Ovary (tissue), 10 donors: ENCODE measurements at places on chromosomes 11 and 22.

DNA sequence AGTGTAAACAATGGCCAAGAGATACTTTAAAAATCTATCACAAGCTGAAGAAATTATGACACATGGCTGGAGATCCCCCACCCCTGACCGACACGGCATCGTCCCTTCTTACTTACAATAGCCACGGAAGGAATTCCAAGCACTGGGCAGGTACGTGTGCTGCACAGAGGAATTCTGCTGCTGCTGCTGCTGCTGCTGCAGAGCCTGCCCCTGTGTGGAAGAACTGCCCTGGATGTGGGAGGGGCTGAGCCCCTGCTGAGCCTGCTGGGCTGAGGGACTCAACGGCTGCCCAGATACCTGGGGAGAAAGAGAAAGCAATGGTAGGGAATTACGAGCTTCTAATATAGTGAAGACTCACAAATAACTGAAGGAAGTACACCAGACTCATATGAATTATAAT, 15.0 kb upstream of the NFRKB start:
- DNase-seq: no peak

DNA sequence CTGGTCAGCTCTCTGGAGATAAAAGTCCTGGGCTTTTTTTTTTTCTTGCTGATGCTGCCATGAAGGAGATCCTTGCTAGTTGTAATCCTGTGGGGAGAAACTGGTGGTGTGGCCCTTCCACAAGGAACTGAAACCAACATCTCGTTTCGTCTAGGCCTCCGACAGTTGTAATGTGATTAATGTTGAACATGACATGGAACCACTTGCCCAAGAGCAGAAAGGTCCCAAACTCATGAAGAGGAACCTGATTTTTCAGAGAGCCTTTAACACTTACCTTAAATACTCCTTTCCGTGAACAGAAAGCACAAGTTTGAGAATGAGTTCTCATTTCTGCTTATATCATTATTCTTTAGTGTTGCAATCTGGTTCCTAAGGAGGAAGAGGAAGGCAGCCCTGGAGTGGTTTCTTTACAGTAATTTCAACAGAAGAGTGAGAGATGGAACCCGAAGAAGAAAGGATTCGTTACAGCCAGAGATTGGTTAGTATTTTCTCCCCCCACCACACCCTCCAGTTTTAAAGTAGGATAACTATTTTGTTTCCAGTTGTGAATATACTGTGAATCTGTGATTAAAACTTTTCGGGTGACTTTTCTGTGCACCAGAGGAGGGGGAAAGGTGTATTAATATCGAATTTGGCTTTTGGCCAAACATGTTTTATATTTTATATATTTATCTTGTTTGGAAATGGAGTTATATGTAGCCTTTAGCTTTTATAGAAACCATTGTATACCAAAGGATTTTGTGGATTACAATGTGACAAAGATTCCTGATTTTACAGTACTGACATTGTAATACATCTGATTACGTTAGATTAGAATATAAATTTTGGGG, 2.0 kb downstream of the KDM2A start:
- no peak for DNase-seq

DNA sequence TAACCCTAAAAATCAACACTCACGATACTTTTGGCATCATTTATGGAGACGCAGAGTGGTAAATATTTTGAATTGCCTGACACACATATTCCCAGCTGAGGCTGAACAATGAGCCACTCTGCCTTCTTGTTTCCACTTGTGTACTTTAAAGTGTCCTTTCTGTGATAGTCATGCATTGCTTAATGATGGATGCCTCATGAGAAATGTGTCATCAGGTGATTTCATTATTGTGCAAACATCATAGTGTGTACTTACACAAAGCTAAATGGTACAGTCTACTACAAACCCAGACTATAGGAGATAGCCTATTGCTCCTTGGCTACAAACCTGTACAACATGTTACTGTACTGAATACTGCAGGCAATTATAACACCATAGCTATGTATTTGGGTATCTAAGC, 44.2 kb downstream of the MRE11 start:
- no peak for DNase-seq

DNA sequence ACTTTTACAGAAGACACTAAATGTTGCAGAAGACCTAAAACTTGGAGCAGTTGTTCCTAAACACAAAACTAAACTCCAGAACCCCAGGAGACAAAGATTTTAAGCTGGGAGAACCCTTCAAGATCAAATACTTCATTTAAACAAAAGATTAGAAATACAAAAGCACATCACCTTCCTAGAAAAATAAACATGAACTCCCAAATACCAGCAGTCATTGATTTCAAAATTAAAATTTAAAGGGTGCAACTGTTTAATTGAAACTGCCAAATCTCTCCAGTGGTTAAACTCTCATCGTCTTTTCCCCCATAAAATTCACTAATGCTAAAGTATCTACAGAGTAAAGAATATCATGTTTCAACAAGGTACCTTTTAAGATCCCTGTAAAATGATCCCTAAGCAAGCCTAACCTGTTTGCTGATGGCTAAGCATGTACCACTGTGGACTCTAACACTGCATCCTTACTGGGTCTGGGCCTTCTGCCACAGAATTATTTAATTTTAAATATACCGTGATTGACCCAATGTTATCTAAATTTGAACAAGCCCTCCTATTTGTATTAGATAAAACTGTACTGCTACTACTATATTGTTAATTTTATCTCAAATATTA, 53.7 kb upstream of the CCDC34 start:
- DNase-seq: no peak

DNA sequence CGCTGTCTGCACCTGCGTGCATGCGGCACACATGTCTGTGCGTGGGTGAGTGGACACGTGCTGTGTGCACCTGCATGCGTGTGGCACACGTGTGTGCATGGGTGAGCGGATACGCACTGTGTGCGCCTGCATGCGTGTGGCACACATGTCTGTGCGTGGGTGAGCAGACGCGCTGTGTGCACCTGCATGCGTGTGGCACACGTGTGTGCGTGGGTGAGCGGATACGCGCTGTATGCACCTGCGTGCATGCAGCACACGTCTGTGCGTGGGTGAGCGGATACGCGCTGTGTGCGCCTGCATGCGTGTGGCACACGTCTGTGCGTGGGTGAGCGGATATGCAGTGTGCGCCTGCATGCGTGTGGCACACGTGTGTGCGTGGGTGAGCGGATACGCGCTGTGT, 27.1 kb upstream of the ACR start:
- no peak for DNase-seq

DNA sequence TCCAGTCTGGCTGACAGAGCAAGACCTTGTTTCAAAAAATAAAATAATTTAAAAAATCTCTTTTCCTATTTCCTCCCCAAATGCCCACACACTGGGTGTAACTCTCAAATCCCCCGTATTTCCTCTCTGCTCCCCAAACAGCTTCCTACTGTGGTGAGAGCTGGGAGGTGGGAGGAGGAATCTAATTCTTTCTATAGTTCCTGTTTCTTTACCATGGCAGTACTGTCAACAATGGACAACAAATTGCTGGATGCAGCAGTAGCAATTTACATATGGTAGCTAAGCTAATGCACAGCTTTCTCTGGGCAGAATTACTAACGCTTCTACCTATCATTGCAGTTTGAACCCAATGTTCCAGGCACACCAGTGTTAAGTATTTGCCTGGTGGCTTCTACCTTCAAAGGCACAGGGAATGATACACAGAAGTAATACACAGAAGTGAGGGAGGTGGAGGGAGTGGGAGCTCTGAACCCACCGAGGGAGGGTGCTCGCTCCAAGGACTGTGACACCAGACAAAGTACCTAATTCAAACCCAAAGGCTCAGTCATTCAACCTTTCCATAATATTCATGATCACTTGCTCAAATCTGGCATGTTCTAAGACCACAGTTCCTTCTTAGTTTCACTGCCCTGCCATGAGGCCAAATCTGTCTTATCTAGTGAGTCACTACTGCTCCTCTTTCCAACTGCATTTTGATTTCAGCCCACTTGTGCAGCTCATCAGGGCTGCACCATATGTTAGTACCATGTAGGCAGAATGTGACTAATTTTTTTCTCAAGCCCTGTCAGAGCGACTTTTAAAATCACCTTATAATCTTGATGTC, 37.9 kb downstream of the CELF1 start:
- no peak for DNase-seq

- DNase-seq: peak; percentile 83
Measured at GRCh38 chr11:44627911-44628729, 62.7 kb downstream of the CD82 start.

DNA sequence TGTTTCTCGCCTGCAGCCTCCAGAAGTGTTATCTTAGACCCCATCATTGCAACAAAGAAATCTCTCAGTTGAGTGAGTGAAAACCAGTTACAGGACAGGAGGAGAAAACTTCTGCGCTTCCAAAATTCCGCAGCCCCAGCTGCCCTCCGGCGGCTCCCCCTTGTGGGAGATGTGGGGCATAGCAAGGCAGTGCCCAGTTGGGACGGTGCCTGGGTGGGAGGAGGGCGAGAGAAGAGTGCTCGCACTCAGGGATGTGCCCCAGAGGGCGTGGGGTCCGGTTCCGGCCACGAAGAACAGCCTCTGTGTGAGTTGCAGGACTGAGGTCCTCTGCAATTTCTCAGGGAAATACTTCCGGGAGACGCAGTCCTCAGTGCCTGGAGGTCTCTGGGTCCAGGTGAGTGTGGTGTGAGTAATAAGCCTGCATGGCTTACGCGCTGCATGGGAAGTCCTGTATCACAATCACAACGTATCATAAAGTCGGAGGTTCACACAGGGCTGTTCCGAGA, 87.0 kb upstream of the BLID start:
- peak; percentile 79 for DNase-seq

GRCh38 chr11:103877221-103877620, 159.2 kb upstream of the DDI1 start:
- no peak for DNase-seq

GRCh38 chr11:45432910-45433309, 146.8 kb upstream of the SYT13 start:
- DNase-seq: no peak

DNA sequence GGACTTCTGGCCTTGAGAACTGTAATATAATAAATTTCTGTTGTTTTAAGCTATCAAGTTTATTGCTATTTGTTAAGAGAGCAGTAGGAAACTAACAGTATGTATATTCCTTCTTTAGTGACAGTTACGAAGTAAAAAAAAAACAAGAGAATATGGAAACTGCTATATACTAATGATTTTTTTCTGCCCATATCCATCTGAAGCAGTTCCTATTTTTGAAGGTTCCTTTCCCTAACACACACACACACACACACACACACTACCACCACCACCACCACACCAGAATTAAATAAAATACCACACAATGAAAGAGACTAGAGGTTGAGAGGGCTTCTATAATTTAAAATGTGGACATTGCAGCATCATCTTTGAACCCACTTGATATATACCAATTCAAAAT, 44.4 kb upstream of the CARD18 start:
- DNase-seq: no peak

GRCh38 chr22:29435236-29436136, 2.9 kb upstream of the RFPL1 start:
- no peak for DNase-seq

DNA sequence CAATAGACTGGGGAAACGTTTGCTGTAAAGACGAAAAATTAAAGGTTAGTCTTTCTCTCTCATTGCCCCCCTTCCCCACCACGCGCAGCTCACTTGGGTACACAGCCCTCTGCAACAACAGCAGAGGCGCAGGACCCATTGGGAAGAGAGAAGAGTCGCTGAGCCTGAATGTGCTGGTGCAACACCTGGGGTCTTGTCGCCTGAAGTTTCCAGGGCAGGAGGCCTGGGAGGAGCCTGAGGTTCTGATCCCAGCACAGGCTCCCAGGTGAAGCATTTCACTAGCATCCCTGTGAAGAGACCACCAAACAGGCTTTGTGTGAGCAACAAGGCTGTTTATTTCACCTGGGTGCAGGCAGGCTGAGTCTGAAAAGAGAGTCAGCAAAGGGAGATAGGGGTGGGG, 116.2 kb upstream of the NTM start:
- no peak for DNase-seq

- no peak for DNase-seq
Measured at GRCh38 chr22:44646668-44647067, 55.3 kb upstream of the PRR5 start.

- DNase-seq: no peak
Measured at GRCh38 chr11:129814244-129815014, 1.2 kb upstream of the TMEM45B start.

GRCh38 chr11:76282811-76283595, 76.7 kb upstream of the WNT11 start:
- DNase-seq: no peak

DNA sequence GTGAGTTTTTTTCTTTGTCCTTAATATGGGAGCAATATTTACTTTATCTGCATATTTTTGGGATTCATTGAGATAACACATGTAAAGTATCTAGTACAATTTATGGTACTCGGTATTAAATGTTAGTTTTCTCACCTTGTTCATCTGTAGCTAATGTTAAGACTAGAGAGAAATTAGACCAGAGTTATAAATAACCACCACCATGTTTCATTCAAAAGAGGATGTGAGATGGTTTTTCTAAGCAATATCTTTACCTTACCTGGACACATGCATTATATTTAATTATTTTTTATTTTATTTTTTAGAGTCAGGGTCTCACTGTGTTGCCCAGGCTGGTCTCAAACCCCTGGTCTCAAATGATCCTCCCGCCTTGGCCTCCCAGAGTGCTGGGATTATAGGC, 18.4 kb downstream of the ARHGAP42 start:
- DNase-seq: no peak

DNA sequence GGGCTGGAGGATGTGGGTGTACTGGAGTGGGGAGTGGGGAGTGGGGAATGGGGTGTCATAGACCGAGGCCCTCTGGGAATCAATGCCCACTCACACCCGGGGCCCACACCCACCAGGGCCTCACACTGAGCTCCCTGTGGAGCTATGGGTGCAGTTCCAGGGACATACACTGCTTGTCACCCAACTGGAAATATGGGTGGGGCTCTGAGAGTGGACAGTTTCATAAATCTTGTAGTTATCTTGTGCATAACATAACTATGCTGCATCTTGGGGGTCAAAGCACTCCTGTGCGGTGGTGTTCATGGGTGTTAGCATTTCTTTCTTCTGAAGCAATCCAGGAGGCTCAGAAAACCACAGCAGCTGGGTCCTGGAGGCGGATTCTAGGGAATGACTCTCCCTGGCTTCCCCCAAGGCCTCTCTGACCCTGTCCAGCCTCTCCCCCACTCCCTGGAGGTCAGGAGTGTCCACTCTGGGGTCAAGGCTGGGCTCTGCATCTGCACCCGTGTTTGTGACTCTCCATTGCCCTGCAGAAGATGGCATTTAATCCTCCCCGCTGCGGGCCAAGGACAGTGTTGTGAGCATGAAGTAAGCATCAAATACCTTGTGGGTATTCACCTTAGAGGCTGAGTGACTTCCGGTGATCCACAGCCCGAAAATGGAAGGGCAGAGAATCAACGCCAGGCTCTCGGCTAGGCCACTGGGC, 172.5 kb downstream of the CTTN start:
- no peak for DNase-seq
